Stimulated activated CD8-positive, alpha-beta memory T cell treated with anti-CD3 and anti-CD28 coated beads, Interleukin-7, amount 100 ng/mL, for 4 hours (primary cell): ENCODE measurements at places on chromosomes 6 and 20.

GRCh38 chr6:119602215-119603178 lies 252.9 kb upstream of the MAN1A1 start:
- no peak for DNase-seq

- no peak for DNase-seq
Measured at GRCh38 chr6:127641905-127642304, 64.9 kb downstream of the C6orf58 start.

- DNase-seq, result no peak
Measured at GRCh38 chr6:125932451-125932795, 24.1 kb upstream of the HINT3 start.

DNA sequence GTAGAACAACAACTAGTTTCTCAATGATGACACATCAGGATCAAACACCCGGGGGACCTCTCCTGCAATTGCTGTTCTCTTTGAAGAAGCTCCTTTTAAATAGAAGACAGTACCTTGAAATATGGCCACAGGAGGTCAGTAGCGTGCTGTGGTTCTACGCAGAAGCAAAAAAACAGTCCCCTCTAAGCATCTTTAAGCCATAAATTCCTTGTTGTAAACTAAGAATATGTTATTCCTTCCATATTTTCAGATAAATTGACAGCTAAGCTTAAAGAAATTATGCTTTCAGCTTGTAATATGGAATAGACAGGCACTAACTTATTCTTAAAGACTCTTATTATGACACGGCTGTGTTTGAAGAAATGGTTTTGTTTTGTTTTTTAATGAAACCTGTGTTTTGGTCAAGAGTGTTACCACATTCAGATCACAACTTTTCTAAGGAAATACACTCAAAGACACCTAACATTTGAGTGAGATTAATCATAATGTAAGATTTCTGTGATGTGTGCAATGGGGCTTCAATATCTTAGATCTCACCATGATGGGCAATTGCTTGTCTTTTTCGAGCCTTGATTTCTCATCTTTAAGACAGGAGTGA lies 49.7 kb upstream of the IL20RA start:
- peak; percentile 28 for DNase-seq

DNA sequence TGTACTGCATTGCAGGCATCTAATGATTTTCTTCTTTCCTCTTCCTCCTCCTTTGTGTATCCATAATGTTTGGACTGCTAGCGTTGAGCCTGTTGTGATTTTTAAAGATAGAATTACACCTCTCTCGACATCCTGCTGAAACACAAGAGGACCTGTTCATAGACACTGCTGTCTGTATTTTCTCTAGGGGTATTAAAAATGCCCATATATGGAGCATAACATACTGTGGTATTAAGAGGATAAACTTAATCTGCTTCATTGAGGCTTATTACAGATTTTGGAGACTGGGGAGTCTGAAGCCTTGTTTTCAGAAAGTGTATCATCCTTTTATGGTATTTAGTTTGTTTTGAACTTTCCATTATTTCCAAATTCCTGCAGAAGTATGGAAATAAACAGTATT lies 414.3 kb downstream of the CDKAL1 start:
- DNase-seq, result no peak

GRCh38 chr6:30889921-30890645 lies 5.8 kb downstream of the DDR1 start:
- no peak for DNase-seq

DNA sequence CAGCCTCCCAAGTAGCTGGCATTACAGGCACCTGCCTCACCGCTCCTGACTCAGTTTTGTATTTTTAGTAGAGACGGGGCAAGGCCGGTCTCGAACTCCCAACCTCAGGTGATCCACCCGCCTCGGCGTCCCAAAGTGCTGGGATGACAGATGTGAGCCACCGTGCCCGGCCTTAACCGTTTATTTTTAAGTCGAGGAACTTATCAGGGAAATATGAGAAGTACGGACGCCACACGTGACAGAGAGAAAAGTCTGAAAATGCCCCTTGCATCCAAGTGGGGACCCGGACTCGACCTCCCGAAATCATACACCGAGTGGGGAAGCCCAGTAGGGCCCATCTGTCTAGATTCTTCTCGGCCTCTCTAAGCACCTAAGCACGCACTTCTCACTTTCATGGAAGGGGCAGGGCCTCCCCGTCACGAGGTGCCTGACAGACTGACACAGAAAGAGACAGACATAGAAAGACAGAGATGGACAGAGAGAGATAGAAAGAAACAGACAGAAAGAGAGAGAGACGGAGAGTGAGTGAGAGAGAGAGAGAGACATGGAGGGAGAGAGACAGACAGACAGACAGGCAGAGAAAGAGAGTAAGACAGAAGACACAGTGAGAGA lies 756.5 kb upstream of the DEFB115 start:
- DNase-seq, result no peak

GRCh38 chr6:43308101-43308989 lies at the start of gene CRIP3:
CRIP3 (minus strand) TSS chr6:43308826; CDS start chr6:43308792, 34 bp downstream.
- peak; percentile 19 for DNase-seq

GRCh38 chr6:121437851-121438651 lies 2.6 kb downstream of the GJA1 start:
- DNase-seq, result no peak

DNA sequence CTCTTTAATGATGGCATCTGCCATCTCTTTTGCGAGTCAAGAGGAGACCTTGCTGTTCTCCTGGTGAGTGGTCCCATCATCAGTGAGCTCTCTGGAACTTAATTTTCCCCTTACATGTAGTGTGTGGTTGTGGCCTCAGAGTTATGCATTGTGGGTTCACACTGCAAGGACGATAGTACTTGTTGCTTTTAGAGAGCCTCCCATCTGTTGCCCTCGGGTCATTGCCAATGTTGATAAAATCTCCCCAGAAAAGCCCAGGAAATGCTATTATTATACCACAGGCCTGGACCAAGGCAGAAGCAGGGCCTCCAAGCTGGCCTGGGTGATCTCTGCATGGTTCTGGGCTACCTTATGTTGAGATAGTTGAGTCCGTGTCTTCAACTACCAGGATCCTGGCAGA lies 241.6 kb downstream of the BMP7 start:
- no peak for DNase-seq

DNA sequence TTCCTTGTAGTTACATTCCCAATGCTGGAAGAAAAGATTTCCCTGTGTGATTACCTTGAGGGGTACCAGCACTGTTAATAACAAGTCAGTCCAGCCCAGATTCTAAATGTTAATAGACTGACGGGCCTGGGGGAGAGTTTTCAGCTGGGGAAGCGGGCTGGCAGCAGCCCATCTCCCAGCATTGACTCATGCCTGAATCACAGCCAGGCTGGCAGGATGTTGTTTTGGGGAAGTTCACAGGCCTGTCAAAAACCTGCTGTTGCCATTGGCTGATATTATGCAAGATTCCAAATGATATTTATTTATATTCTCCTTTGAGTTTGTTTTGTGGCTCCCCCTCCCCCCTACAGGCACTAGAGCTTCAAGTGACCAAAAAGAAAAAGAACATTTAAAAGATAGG lies 213.9 kb upstream of the CNR1 start:
- no peak for DNase-seq

DNA sequence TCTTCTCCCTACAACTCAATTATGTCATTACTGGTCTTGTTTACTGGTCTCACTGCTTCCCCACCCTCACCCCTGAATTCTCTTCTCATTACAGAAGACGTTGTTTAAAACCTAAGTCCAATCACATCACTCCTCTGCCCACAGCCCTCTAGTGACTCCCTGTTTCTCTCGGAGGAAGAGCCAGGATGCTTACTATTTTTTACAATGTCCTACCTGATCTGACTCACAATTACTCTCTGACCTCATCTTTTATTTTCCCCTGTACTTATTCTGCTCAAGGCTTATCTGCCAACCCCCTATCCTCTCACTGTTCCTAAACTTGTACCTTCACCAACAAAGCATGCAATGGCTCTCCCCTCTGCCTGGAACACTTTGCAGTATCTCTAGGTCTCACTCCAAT lies 400.4 kb upstream of the PTCHD4 start:
- DNase-seq, result no peak

DNA sequence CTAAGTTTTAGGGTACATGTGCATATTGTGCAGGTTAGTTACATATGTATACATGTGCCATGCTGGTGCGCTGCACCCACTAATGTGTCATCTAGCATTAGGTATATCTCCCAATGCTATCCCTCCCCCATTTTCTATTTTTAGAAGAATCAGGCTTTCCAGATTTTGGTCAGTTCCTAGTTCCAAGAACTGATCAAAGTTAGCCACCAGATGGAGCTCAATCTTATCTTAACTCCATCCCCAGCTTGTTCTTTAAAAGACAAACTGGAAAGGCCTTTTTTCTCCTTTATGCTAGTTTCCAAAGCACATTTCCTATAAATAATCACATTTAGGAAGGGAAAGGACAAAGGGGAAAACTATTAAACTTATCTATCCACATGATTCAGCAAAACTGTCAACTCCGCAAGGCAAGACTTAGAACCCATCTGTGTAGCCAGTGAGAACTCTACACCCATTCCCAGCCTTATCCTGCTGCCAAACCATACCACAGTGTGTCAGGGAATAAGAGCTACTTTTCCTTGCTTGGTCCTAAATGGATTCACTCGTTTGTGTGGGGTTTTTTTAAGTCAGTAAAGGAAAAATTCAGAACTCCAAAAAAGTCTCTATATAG lies 22.8 kb upstream of the KHDC1 start:
- DNase-seq, result no peak

DNA sequence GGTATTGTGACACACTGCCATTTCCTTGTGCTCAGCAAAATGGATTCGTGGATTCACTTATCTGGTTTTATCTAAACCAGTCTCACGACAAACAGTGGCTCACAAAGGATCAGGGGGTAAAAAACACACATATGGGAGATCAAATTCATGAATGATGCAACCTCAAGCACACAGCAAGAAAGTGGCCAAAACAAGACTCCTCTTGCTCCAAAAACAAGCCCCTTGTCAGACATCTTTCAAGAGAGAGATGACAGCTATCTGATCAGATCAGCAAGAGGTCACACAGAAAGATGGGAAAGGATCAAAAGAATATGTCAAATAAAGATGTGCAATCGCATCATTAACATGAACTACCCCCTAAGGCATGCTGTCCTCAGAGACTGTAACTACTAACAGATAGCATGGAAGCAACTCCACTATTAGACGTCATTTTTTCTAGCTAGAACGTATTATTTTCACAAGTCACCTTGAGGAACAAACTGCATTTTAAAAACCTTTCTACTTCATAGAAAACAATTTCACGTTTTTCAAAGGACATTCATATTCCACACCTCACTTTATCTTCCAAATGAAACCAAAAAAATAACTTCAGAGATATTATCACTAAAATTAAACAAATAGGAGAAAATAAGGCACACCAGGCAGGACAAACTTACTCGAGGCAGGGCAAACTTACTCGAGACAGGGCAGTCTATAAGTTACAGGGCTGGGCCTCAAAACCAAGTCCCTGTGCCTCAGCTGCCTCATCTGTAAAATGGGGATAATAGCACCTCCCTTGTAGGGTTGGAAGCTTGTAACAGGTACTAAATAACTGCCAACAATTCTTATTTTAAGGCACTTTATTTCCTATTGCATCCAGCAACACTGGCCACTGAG lies 122.3 kb downstream of the PREX1 start:
- DNase-seq, result no peak

DNA sequence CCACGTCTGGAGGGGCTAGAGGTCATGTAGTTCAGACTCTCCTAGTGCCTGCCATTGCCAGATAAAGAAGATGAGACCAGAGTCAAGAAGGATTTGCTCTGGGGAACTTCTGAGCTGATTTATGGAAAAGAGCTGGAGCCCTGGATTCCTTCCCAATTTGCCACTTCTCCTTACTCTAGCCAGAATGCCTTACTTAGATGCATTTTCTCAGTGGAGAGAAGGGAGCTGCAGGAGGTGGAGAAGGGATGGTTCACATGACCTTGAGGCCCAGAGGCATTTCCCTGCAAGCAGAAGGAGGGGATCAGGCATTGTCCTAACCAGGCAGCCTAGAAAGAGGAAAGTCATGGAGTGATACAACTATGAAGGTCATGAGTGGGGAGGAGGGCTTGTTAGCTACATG lies 122.2 kb downstream of the UNC5CL start:
- DNase-seq, result no peak

DNA sequence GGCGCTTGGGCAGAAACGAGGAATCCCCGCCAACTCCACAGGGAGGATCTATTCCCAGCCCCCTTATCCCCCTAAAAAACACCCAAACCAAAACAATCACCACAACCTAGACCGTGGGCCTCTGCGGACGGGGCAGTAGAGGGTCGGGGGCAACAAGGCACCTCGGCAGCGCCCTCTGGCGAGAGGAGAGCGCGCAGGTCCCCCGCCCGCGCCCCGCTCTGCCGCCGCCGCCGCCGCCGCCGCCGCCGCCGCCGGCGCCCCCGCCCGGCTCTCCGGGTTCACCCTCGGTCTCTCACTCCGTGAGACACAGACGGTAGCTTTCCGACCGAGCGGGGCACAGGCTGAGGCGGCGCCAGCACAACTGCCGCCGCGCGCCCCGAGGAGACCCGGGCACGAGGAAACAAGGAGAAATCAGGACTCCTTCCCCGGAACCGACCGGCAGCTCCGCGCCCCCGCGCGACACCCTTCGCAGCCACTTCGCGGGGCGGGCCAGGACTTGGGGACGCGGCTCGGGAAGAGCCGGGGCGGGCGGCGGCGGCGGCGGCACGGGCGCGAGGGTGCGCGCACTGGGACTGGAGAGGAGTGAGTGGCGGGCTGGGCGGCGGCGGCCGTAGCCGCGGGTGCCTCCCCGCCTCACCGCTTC lies at the start of gene SLC35F1:
SLC35F1 (plus strand) TSS at position 307 of the 643 bp plus-strand sequence.
- DNase-seq, result no peak

DNA sequence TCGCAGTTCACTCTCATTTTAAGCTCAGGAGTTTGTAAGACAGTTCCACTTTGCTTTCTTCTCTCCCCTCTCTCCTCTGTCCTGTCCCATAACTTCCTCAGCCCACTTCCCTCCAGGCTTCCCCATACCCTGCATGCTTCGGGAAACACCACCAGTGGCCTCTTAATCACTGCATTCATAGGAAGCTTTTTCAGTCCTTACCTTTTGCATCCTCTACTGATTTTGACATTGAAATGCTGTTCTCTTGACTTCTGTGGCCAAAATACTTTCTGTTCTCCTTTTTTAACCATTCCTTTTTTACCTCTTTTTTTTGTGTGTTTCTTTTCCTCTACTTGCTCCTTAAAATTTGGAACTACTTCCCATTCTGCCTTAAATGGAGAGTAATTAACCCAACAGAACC lies 69.7 kb downstream of the HIVEP1 start:
- no peak for DNase-seq

GRCh38 chr6:168159506-168159905 lies 80.5 kb upstream of the FRMD1 start:
- DNase-seq, result no peak

DNA sequence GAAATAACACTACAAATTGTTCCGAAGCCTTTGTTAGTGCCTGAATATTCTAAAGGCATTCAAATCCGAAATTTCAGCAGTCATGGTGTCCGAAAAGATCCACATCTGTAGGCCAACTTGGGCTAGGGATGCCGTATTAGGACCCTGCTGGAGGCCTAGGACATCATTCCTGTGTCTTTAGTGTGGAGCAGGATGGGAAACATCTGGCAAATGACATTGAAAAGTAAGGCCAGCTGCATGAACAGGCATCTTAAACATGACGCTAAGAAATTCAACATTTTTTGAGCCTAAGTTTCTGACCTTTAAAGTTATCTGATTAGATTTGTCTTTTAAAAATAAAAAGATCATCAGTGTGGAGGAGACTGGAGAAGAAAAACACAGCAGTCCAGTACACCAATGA lies 91.3 kb downstream of the MYLK4 start:
- no peak for DNase-seq

GRCh38 chr20:22824077-22824476 lies 211.0 kb upstream of the SSTR4 start:
- DNase-seq, result no peak
